HepG2 (cell line): ENCODE measurements at places on chromosomes 16 and 17.

DNA sequence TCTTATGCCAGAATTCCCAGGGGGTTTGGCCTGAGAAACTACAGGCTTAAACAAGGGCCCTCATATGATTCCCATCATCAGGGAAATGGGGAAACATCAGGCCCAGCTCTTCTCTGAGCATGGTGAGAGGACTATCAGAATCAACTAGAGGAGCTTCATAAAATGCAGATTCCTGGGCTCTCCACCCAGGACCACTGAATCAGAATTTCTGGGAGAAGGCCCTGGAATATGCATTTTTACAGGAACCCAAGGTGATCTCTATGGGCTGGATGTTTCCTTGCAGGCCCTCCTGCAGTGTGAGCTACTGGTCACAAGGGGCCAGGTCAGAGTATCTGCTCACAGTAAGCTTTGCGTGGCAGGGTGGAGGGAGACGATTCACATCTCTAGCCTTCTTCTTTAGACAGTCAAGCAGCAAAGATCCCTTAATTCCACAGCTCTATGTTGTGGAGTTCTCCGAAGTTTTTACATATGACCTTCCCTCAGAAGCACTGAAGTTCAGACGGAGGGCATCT lies 38.8 kb upstream of the HOXB13 start:
- DNase-seq = no peak

GRCh38 chr16:1076801-1077576 lies 4.4 kb downstream of the SSTR5 start:
- DNase-seq = peak; percentile 68

- no peak for DNase-seq
These were observed 3.3 kb downstream of the CARMIL2 start for GRCh38 chr16:67648088-67648763.

DNA sequence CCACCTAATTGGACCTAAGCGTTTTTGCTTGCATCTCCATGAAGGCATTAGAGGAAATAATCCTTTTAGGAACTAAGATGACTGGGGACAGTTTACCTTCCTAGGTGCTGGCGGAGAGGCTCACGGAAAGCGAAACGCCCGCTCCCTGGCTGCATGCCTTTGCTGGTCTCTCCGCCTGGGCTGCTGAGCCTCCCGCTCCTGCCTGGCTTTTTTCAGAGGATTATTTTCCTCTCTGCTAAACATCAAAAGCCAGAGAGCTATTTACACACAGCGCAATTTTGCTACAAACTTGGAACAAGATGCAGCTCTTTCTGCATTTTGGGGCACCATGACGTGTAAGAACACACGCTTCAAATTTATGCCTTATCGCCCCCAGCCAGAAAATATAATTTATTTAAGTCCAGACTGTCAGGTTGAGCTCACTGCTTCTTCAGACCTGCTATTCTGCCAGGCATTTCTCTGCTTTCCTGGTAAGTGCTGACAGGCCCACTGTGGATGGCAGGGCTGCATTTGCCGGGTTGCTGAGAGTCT lies 124.4 kb downstream of the SPACA3 start:
- no peak for DNase-seq

GRCh38 chr17:78645421-78646295 lies 68.5 kb upstream of the DNAH17 start:
- DNase-seq = no peak

DNA sequence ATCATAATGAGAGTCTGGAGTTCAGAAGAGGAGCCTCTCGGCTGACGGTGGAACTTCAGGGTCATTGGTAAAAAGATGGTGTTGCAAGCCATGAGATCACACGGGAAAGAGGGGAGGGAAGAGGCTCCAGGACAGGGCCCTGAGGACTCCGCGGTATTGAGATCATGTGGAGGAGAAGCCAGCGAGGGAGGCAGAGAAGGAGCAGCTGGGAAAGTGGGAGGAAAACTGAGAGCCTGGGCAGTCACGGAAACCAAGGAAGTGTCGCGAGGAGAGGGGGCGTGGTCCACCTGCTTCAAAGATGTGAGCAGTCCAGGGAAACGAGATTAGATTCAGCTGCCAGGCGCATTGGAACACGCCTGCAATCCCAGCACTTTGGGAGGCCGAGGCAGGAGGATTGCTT lies 27.7 kb upstream of the SBK1 start:
- DNase-seq = no peak

GRCh38 chr17:77880711-77881450 lies 77.6 kb upstream of the TNRC6C start:
- DNase-seq = no peak

DNA sequence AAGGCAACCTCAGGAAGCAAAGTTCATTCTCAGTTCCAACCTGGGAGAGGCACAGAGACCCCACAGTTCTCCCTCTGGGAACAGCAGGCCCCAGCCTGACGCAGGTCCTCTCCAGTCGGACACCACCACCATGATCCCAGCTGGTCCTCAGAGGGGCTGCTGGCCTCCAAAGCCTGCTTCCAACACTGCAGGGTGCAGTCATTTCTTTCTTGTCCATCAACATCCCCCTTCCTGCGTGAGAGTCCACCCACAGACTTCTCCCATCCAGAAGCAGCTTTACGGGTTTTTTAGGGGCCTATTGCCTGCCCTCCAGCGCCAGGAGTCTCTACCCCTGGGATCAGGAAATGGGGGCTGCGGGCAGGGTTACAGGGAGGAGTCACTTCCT lies 29.3 kb upstream of the TNRC6C start:
- DNase-seq = no peak

DNA sequence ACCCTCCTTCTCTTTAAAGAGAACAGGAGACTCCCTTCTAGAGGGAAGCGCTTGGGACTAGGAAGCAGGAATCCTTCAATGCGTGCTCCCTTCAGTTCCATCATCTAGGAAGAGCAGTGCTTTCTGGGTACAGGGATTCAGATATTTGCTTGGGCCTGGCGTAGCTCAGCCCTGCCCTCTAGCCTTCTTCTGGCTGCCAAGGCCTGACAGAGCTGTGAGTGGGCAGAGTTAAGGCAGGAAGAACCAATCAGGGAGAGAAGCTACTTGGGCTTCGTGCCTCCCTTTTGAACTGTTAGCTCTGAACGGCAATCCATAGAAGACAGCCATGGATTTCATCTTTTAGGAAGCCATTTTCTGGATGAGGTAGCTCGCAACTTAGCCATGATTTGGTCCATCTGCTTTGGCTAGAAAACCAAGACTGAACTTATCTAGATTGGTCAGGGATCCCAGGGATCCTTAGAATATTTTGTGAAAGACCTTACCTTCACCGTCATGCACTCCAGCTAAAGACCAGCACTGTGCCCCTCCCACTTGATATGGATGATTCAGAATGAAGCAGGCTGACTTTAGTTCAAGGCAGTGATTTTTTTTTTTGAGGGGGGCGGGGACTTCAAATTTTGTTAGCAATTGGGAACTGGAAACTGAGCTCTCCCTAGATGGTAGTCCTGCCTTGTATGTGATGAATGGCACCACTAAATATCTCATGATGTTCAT lies 2.5 kb upstream of the CORO6 start:
- no peak for DNase-seq

DNA sequence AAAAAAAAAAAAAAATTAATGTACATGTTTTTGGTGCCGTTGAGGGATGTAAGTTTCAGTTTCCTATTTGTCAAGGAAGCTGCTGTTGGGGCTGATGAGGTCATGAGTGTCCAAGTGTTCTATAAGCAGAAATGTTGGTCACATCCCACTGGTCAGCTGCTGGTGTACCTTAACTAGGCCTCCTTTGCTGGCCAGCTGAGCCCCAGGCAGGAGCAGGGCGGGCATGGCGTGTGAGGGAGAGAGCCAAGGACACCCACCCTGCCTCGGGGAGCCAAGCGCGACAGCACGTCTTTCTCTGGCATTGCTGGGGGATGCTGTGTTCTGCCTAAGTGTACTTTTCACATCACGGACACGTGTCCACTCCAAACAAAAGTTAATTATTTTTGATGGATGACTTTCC lies 108.1 kb upstream of the CDC42EP4 start:
- DNase-seq = no peak

DNA sequence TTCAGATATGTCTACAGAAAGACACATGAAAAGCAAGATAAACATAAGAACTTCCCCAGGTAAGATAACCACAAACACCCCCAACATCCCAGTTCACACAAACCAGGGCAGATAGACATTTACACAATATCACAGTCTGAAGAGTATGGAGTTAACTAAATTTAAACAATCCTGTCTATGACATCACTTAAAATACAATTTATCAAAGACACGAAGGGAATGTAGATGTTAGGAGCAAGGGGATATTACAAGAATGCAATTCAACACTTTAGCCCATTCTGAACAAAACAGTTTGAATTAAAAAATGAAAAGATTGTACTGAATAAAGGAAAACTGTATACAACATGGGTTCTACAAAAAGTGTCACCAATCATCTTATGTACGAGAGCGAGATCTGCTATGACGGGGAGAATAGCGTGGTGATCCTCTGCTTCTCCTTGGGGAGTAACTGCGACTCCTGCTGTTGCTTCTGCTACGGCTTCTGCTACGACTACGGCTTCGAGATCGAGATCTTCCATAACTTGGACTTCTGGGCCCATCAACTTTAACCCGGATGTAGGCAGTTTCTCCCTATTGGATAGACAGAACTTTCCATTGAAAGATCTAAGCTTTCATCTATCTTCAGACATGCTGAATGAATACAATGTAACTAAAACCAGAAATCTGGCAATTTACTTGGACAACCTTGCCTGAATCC lies 1.9 kb downstream of the SRSF1 start:
- DNase-seq = no peak

DNA sequence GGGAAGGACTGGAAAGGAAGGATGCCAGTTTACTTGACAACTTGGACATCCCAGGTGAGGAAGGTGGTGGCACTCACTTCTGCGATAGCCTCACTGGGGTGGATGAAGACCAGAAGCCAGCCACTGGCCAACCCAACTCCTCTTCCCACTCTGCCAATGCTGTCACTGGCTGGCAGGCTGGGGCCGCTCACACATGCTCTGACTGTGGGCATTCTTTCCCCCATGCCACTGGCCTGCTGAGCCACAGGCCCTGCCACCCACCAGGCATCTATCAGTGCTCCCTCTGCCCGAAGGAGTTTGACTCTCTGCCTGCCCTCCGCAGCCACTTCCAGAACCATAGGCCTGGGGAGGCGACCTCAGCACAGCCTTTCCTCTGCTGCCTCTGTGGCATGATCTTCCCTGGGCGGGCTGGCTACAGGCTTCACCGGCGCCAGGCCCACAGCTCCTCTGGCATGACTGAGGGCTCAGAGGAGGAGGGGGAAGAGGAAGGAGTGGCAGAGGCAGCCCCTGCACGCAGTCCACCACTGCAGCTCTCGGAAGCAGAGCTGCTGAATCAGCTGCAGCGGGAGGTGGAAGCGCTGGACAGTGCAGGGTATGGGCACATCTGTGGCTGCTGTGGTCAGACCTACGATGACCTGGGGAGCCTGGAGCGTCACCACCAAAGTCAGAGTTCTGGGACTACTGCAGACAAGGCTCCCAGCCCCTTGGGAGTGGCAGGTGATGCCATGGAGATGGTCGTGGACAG lies 4.5 kb downstream of the ZNF646 start:
- DNase-seq = no peak

- DNase-seq = no peak
These were observed 1.0 kb downstream of the GSDMA start for GRCh38 chr17:39963829-39964228.

DNA sequence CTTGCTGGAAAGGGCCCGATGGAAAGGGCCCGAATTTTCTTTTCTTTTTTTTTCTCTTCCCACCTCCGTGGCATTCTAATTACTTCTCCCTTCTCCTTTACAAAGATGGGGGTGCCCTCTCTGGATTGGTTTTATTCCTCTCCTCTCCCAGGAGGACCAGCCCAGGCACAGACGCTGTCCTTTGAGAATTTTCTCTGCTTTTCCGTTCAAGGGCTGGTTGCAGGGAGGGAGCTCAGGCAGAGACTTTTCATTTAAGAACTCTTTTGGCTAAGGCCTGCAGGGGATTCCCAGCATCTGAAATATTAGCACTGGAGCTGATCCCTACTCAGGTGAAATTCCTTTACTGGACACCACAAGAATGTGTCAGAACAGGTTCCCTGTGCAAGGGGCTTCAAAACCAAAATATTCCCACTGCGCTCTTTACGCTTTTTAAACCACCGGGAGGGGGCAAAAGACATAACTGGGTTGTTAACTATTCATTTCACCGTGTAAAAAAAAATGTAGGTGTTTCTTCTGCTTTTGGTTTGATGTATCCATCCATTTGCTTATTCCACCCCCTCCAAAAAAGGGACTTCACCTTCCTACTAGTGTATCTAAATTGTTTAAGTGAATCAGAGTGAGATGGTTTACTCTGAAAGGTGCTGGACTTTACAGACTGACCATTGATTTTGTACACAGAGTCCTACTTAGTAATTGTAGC lies 1.4 kb downstream of the NFAT5 start:
- DNase-seq = peak; percentile 55

GRCh38 chr17:79572136-79572925 lies 38.5 kb downstream of the RBFOX3 start:
- no peak for DNase-seq

DNA sequence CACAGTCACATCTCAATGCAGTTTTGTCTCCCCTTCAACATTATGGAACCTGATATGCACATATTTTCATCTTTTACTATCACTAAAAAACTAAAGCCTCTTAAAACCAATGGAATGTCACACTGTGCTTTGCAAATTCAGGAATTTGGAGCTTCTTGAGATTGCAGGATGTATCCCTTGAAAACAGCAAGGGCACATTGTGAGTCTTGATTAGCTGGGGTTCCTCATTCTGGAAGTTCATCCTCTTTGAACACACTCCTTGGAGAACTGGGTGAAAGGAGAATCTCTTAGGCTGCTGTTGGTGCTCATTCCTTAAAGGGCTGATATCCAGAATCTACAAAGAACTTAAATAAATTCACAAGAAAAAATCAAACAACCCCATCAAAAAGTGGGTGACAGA lies 21.1 kb upstream of the MYOCD start:
- no peak for DNase-seq

DNA sequence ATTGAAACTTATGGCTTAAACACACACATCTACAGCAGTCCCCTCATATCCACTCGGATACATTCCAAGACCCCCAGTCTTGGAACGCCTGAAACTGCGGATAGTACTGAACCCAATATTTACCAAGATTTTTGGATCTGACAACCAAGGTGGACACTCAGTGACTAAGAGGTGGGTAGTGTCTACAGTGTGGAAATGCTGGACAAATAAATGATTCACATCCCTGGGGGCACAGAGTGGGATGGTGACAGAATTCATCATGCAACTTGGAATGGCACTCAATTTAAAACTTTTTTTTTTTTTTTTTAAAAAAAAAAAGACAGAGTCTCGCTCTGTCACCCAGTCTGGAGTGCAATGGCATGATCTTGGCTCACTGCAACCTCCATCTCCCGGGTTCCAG lies 54.2 kb upstream of the TRAP1 start:
- no peak for DNase-seq

DNA sequence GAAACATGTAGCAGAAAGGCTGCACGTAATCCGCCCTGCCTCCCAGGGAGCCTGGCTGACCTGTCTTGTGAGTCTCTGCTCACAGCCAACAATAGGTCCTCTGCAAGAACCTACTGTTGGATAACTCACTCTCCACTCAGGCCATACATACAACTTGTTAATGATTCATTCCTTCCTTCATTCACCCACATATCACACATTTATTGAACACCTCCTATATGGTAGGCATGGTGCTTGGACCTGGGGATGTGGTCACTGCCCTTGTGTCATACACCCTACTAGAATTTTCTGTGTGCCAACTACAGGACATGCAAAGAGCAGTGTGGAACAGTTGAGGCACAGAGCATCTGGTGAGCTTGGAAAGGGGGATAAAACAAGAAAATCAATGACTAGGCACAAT lies 28.1 kb upstream of the HNF1B start:
- DNase-seq = no peak
